ENCODE measurements at places on chromosomes 13 and 19.

- DNase-seq: peak; percentile 43
Observed at GRCh38 chr19:45526143-45526542, 18.9 kb downstream of the VASP start.

DNA sequence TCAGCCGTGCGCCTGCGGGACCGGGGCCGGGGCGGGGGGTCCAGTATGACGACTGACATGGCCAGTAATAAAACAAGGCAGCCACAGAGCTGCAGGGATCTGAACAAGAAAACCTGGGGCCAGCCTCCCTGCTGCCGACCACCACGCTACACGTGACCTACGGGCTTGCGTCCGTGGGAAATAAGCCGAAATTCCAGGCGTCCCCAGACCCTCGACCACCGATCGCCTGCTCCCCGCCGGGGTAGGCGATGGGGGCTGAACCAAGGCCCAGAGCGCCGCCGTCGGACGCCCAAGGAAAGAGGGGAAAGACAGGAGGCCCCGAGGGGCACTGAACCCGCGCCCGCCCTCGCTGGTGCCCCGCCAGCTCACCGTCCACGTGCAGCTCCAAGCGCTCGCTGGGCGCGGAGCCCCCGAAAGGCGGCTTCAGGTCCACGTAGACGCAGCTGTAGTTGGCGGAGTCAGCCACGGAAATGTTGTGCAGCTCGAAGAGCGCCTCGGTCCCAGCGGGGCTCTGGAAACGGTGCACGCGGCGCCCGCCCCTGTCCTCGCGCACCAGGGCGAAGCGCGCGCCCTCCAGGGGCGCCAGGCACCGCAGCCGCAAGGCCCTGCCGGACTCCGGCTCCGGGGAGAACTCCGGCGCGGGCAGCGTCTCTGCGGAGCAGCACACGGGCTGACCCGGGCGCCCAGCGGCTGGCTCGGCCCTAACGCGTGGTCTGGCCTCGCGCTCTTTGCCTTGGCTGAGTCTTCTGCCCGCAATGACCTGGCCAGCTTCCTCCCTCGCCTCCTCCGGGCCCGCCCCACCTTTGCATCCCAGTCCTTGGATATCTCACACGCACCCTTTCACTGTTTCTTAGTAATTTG, 3.1 kb downstream of the A1BG start:
- DNase-seq: no peak

DNA sequence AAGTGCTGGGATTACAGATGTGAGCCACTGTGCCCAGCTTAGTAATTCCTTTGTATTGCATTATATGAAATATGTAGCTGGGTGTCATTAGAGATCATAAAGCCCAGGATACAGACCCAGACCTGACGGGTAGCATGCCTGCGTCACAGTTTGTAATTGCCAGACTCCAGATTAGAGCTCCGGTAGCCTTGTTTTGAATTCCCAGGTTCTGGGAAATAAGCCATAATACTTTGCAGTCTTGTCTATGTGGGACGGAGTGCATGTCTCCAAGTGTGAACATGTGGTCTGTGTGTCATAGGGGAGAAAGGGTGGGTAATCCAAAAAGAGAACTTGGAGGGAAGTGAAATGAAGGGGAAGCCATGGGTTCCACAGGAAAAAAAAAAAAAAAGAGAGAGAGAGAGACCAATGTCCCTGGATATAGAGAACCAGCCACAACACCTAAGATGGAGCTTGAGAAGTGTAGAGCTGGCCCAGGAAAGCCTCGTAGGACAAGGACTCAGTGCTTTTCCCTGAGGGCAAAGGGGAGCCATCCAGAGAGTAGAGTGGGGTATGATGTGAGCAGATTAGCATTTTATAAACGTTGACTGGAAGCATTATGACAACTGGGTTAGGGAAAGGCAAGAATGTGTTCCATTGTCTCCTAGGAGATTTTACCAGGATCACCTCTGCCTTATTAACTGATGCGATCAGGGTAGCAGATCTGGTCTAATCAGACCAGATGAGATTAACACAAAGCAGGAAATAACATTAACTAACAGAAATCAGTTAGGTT, 2.6 kb downstream of the ZSCAN4 start:
- no peak for DNase-seq

DNA sequence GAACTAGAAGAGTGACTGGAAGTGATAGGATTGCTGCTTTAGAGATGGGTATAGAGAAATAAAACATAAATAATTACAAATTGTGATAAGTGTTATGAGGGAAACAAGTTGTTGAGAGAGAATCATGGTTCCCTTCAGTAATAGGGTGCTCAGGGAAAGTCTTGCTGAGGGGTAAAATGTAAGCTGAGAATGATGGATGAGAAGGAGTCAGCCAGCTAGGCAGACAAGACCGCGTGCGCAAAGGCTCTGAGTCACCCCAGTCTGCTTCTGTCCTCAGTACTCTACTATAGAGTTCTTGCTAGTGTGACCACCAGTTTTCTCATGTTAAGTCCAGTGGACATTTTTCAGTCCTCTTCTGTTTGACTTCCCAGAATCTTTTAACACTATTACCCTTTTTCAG, 39.5 kb downstream of the PCCA start:
- no peak for DNase-seq

GRCh38 chr13:37097076-37097475, 8.4 kb downstream of the CSNK1A1L start:
- peak; percentile 23 for DNase-seq

DNA sequence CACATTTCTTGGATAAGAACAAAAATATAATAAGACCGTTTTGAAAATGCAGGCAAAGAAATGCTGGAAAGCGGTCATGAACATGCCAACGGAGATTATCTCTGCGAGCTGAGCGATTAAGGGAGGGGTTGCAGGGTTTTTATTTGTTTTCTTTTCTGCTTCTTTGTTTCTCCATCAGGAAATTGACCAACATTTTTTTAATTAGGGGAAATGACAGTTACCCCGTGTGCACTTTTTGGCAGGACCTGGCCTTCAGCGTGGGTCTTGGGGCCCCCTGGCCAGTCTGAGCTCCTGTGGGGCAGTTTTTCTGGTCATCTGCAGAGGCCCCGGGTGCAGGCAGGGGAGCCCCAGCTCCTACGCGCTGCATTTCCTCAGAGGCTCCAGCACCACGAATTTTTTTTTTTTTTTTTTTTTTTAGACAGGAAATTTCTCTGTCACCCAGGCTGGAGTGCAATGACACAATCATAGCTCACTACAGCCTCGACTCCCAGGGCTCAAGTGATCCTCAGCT, 31.3 kb upstream of the HOMER3 start:
- DNase-seq: no peak

- DNase-seq: no peak
Observed at GRCh38 chr19:38654628-38655055, 7.2 kb downstream of the ACTN4 start.

GRCh38 chr19:7500811-7501450, 12.1 kb upstream of the PEX11G start:
- DNase-seq: no peak

DNA sequence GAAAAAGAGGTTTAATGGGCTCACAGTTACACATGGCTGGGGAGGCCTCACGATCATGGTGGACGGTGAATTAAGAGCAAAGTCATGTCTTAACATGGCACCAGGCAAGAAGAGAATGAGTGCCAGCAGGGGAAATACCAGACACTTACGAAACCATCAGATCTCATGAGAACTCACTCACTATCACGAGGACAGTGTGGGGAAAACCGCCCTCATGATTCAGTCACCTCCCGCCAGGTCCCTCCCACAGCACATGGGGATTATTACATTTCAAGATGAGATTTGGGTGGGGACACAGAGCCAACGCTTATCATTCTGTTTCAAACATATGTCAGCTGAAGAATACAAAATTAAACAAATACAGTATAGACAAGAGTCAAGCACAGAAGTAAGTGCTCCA, 165.1 kb downstream of the PCCA start:
- no peak for DNase-seq

- no peak for DNase-seq
Observed at GRCh38 chr19:12990431-12990830, 4.8 kb upstream of the NFIX start.

DNA sequence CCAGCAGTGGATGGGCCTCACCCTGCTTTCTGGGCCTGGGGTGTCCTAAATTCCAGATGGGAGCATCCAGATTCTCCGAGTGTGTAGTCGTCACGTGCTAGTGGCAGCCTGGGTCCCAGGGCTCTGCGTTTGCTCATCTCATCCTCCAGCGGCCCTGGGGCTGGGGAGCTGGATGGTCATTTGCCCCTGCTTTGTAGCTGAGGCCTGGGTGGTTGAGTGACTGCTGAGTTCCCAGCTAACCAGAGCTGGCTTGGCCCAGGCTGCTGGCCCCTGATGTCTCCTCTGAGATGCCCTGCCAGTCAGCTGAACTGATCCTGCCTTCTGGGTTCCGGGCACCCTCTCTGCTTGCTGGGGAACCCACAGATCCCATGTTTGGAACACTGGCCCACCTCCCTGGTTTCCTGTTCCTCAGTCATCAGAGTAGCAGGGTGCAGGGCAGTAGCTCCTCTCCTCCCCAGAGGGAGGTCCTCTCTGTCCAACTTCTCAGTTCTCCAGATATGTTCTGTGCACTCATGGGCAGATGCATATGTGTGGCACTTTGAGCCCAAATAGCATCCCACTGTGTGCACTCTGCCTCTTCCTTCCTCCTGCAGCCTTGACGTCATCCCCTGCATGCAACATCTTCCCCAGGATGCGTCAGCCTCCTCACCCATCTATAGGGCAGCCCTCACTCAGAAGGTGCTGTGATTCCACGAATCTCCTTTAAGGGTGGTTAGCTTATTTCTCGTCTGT, 22.4 kb upstream of the CRTC1 start:
- DNase-seq: no peak

DNA sequence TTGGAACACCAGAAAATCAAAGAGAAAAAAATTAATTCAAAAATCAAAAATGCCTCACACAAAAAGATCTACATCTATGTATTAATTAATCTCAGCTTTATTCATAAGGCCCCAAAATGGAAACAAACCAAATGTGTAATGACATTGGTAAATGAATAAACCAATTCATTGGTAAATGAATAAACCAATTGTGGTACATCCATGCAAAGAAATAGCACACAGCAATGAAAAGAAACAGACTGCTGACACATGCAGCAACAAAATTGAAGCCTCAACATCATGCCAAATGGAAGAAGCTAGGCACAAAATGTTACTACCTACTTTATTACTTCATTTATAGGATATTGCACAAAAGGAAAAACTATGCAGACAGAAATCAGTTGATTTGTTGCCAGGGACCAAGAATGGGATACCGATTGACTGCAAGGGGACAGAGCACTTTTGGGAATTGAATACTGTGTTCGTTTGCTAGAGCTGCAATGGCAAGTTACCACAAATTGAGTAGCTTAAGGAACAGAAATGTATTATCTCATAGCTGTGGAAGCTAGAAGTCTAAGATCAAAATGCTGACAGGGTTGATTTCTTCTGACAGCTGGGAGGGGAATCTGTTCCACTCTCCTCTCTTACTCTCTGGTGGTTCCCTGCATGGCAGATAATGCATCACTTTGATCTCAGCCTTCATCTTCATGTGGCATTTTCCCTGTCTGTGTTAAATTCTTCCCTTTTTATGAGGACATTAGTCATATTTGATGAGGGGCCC, 252.8 kb downstream of the RFC3 start:
- no peak for DNase-seq

GRCh38 chr19:35349614-35350521, 2.2 kb downstream of the FFAR1 start:
- no peak for DNase-seq

GRCh38 chr13:105655046-105655445, 880.4 kb downstream of the EFNB2 start:
- peak; percentile 70 for DNase-seq

- no peak for DNase-seq
Observed at GRCh38 chr13:100565286-100565685, 23.3 kb downstream of the GGACT start.

- DNase-seq: peak; percentile 47
Observed at GRCh38 chr13:49444524-49445395, 686 bp downstream of the SETDB2 start.

- DNase-seq: no peak
Observed at GRCh38 chr19:33686262-33686661, 64.5 kb downstream of the CHST8 start.

- no peak for DNase-seq
Observed at GRCh38 chr13:27662738-27663470, 41.2 kb downstream of the POLR1D start.

DNA sequence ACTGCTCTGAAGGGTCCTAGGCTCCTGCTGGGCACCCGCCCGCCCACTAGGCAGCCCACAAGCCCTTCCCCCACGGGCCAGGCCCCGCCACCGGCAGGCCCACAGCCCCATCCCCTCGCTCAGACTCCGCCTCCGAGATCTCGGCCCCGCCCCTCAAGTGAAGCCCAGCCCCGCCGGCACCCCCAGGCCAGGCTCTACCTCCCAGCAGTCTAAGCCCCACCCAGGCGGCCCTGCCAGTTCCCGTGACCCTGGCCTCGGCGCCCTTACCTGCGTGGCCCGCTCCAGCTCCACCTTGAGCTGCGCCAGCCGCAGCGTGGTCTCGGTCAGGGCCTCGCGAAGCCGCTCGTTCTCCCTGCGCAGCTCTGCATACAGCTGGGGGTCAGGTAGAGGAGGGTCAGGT, 16.3 kb downstream of the EPS8L1 start:
- DNase-seq: no peak

DNA sequence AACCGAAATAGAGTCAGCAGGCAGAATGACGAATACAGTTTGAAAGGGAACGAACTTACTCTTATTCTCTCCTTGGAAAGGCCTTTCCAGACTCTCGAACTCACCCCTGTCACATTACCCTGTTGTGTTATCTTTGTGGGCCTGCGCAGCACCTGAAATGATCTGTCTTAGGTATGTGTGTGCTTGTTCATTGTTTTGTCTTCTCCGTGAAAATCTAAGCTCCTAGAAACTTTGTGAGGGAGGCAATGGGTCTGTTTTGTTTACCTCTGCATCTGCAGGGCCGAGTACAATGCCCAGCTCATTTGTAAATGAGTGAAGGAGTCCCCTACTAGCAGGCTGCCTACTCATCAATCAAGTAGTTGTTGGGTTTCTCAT, 19.6 kb downstream of the HMGB1 start:
- DNase-seq: no peak

GRCh38 chr19:44582581-44583265, 30.6 kb upstream of the IGSF23 start:
- DNase-seq: no peak

DNA sequence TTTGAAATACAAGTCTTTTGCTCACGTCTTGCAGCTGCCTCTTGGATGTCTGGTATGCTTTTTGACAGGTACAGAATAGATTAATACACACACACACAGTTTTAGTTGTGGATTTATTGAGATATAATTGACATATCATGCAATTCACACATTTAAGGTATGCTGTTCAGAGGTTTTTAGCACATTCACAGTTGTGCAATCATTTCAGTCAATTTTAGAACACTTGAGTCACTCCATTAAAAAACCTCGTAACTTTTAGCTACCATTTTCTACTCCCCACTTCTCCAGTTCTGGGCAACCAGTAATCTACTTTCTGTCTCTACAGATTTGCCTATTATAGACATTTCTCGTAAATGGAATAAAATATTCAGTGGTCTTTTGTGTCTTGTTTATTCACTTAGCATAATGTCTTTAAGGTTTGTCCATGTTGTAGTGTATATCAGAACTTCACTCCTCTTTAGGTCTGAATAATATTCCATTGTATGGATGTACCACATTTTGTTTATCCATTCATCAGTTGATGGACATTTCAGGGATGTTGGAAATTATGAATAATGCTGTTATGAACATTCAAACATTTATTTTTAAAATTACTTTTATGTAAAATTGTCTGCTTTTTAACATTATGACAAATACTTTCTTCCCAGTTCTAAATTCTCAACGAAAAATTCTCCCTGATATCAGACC, 2.5 kb upstream of the ZMYM2 start:
- DNase-seq: no peak

- DNase-seq: no peak
Observed at GRCh38 chr13:90882551-90882950, 464.9 kb upstream of the MIR17HG start.

All from fibroblast of skin of left biceps (primary cell).